Lung (tissue), 17 donors: ENCODE measurements at places on chromosomes 11 and 22.

DNA sequence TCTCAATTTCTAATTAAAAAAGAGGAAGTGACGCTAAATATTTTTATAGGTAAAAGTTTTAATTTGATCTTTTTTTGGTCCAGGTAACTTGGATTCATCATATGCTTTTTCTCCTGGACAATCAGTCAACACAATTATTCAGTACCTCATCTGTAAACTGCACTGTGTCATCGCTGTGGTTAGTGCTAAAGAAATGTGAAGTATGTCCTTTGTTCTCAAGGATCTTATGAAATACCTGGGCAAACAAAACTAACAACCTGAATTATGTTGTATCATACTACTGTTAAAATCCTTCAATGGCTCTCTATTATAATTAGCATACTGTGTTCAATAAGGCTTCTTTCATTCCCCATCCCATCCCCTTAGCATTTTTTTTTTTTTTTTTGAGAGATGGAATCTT is 19.9 kb upstream of the SCN3B start:
- no peaks in the 10 kb centered on the region for H3K4me1 ChIP-seq
- peaks cover 2% of the 10 kb centered on the region for H3K27me3 ChIP-seq
- no peak overlapping the region for H3K27ac ChIP-seq
- DNase-seq, result no peak
- H3K36me3 ChIP-seq, result no peaks in the 10 kb centered on the region

- no peaks in the 10 kb centered on the region for H3K36me3 ChIP-seq
- no peaks in the 10 kb centered on the region for H3K27me3 ChIP-seq
- H3K4me3 ChIP-seq, result no peak overlapping the region
- no peak for DNase-seq
- peaks cover 8% of the 10 kb centered on the region for H3K4me1 ChIP-seq
- H3K27ac ChIP-seq, result no peak overlapping the region
Observed at GRCh38 chr11:16013649-16014275, 342.6 kb downstream of the SOX6 start.

DNA sequence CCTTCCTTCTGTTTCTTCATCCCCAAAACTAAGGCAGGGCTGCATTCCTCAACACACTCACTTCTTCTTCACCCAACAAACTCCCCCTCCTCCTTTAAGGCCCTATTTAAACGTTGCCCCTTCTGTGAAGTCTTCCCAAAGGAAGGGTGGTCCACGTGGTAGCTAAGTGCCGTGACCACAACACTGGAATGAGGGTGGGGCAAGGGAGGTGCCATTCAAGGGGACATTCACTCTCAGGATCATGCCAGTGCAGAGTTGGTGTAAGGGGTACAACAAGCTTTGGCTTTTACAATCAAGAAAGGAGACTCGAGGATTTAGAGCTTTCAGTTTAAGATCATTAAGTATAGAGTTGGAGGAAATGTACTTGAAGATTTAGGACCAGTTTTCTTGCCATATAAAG is 8.0 kb upstream of the MS4A10 start:
- H3K27me3 ChIP-seq, result no peaks in the 10 kb centered on the region
- H3K4me1 ChIP-seq, result no peaks in the 10 kb centered on the region
- DNase-seq, result no peak
- no peak overlapping the region for H3K27ac ChIP-seq

- H3K36me3 ChIP-seq, result no peaks in the 10 kb centered on the region
- peak; percentile 10 for DNase-seq
- H3K27ac ChIP-seq, result no peak overlapping the region
Observed at GRCh38 chr11:17560281-17561110, 13.4 kb downstream of the OTOG start.

- peak overlapping the region; percentile 23 for H3K27ac ChIP-seq
- H3K27me3 ChIP-seq, result no peaks in the 10 kb centered on the region
- peaks cover 17% of the 10 kb centered on the region for H3K4me1 ChIP-seq
- DNase-seq, result peak; percentile 53
Observed at GRCh38 chr22:40107851-40108378, 69.8 kb upstream of the TNRC6B start.

- no peaks in the 10 kb centered on the region for H3K27me3 ChIP-seq
- H3K4me1 ChIP-seq, result peaks cover 3% of the 10 kb centered on the region
- no peak overlapping the region for H3K4me3 ChIP-seq
- DNase-seq, result no peak
- H3K36me3 ChIP-seq, result no peaks in the 10 kb centered on the region
Observed at GRCh38 chr11:43555816-43556611, 124.5 kb upstream of the HSD17B12 start.

GRCh38 chr11:1084561-1085439 is 10.1 kb downstream of the MUC2 start:
- no peaks in the 10 kb centered on the region for H3K4me1 ChIP-seq
- H3K27ac ChIP-seq, result no peak overlapping the region
- no peaks in the 10 kb centered on the region for H3K36me3 ChIP-seq
- no peak for DNase-seq
- H3K4me3 ChIP-seq, result no peak overlapping the region

- peaks cover 20% of the 10 kb centered on the region for H3K4me1 ChIP-seq
- DNase-seq, result no peak
- no peak overlapping the region for H3K27ac ChIP-seq
- H3K36me3 ChIP-seq, result no peaks in the 10 kb centered on the region
Observed at GRCh38 chr11:44775985-44776446, 49.3 kb downstream of the TSPAN18 start.

DNA sequence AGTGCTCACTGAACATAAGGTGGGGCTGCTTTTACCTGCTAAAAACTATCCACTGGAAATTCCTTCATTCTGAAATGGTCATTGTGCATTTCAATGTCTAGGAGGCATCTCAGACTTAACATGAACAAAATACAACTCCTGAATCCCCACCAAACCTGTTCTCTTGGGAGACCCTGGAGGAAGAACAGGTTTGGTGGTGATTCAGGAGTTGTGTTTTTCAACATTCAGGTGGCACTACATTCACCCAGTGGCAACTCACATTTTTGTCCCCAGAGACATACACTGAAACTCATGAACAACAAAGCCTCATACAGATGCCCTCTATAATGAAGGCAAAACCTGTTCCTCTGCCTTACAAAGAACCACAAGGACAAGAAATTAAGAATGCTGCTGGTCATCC is 64.3 kb upstream of the CYP2D6 start:
- peaks cover 8% of the 10 kb centered on the region for H3K4me1 ChIP-seq
- no peak overlapping the region for H3K27ac ChIP-seq
- no peaks in the 10 kb centered on the region for H3K27me3 ChIP-seq
- H3K4me3 ChIP-seq, result no peak overlapping the region
- peak; percentile 23 for DNase-seq
- no peaks in the 10 kb centered on the region for H3K36me3 ChIP-seq

DNA sequence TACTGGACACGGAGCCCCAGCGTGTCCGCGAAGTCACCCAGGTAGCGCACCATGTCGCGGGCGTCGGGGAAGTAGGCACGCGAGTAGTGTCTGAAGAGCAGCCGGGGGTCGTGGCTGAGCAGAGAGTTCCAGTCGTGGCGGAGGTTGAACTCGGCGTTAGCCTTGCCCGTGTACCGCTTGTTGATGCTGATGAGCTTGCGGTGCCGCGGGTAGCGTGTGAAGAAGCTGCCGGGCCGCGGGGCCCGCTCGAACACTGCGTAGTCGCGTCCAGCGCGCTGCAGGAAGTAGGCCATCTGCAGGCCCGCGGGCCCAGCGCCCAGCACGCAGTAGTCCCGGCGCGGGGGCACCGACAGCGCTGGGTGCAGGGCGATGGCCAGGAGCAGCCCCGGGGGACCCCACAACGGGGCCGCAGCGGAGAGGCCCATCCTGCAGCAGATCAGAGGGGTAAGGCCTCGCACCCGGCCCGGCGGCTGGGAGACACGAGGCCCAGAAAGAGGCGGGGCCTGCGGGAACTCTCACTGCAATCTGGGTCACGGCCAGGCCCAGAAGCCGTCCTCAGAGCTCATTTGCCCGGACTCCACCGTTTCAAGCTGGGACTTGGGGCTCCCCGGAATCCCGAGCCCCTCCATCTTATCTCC is 723 bp downstream of the FOXRED2 start:
- no peaks in the 10 kb centered on the region for H3K27me3 ChIP-seq
- peaks cover 5% of the 10 kb centered on the region for H3K4me1 ChIP-seq
- H3K4me3 ChIP-seq, result no peak overlapping the region
- H3K27ac ChIP-seq, result no peak overlapping the region
- peaks cover 11% of the 10 kb centered on the region for H3K36me3 ChIP-seq

DNA sequence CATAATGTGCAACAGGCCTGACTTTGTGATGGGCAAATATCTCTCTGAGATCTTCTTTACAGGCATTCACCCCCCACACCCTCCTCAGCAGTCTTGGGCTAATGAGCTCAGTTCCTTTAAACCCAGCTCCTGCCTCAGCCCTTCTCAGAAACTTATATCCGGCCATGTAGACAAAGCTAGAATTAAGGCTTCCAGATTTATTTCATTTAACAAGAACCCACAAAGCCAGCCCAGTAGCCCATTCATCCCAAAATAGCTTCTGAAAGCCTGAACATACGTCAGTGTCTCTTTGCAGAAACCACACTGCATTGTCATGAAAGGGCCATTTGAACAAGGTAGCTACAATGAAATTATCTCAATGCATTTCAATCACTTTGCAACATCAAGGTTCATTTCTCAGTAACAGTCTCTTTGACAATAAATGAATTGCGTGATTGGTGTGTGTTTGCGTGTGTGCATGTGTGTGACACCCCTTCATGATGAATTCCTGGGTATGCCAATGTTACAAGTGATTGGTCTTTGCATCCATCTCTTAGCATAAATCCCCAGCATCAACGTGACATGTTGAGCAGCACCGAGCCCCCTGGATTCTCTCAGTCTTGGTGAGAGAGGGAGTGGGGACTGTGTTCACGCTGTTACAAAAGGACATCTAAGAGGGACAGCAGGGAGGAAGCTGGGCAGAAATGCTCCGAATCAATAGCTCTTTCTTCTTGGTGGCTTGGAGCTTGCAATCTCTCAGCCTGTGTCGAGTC is 299.6 kb downstream of the KIRREL3 start:
- no peak overlapping the region for H3K4me3 ChIP-seq
- peaks cover 2% of the 10 kb centered on the region for H3K4me1 ChIP-seq
- H3K36me3 ChIP-seq, result no peaks in the 10 kb centered on the region
- DNase-seq, result no peak

DNA sequence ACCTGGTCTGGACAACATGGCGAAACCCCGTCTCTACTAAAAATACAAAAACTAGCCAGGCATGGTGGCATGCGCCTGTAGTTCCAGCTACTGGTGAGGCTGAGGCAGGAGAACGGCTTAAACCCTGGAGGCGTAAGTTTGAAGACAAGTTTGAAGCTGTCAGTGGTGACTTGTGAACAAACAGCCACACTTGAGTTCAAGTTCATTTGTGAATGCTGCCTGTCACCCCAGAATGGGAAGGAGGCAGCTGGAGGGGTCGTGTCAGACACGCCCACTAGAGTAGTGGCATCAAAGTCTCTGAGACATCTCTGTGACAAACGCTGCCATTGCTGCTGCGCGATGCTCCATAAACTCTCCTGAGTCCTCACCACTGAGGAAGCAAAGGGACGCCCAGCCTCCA is 74.2 kb downstream of the DGCR2 start:
- DNase-seq, result no peak
- H3K27ac ChIP-seq, result no peak overlapping the region
- H3K36me3 ChIP-seq, result peaks cover 55% of the 10 kb centered on the region
- H3K4me1 ChIP-seq, result no peaks in the 10 kb centered on the region
- no peaks in the 10 kb centered on the region for H3K27me3 ChIP-seq

- H3K4me3 ChIP-seq, result no peak overlapping the region
- no peak overlapping the region for H3K27ac ChIP-seq
- H3K36me3 ChIP-seq, result no peaks in the 10 kb centered on the region
- H3K27me3 ChIP-seq, result no peaks in the 10 kb centered on the region
- no peaks in the 10 kb centered on the region for H3K4me1 ChIP-seq
Observed at GRCh38 chr11:124884340-124884739, 13.3 kb downstream of the ROBO4 start.

- no peak overlapping the region for H3K27ac ChIP-seq
- H3K4me1 ChIP-seq, result no peaks in the 10 kb centered on the region
- H3K4me3 ChIP-seq, result no peak overlapping the region
- no peaks in the 10 kb centered on the region for H3K36me3 ChIP-seq
- no peak for DNase-seq
- no peaks in the 10 kb centered on the region for H3K27me3 ChIP-seq
Observed at GRCh38 chr11:134361661-134362060, 29.9 kb downstream of the GLB1L2 start.

DNA sequence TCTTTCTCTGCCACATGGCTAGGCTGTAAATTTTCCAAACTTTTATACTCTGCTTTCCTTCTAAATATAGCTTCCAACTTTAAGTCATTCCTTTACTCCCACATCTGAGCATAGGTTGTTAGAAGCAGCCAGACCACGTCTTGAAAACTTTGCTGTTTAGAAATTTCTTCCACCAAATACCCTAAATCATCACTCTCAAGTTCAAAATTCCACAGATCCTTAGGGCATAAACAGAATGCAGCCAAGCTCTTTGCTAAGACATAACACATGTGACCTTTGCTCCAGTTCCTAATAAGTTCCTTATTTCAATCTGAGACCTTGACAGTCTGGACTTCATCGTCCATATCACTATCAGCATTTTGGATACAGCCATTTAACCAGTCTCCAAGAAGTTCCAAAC is 749.9 kb downstream of the METTL15 start:
- H3K27me3 ChIP-seq, result no peaks in the 10 kb centered on the region
- H3K36me3 ChIP-seq, result no peaks in the 10 kb centered on the region
- no peak overlapping the region for H3K4me3 ChIP-seq
- DNase-seq, result no peak

GRCh38 chr11:122491509-122491908 is 164.0 kb upstream of the UBASH3B start:
- no peak overlapping the region for H3K27ac ChIP-seq
- peaks cover 11% of the 10 kb centered on the region for H3K4me1 ChIP-seq

- H3K4me1 ChIP-seq, result no peaks in the 10 kb centered on the region
- no peak for DNase-seq
- H3K36me3 ChIP-seq, result peaks cover 8% of the 10 kb centered on the region
- H3K27me3 ChIP-seq, result no peaks in the 10 kb centered on the region
- no peak overlapping the region for H3K4me3 ChIP-seq
Observed at GRCh38 chr11:47611348-47611794, 17.2 kb upstream of the C1QTNF4 start.

DNA sequence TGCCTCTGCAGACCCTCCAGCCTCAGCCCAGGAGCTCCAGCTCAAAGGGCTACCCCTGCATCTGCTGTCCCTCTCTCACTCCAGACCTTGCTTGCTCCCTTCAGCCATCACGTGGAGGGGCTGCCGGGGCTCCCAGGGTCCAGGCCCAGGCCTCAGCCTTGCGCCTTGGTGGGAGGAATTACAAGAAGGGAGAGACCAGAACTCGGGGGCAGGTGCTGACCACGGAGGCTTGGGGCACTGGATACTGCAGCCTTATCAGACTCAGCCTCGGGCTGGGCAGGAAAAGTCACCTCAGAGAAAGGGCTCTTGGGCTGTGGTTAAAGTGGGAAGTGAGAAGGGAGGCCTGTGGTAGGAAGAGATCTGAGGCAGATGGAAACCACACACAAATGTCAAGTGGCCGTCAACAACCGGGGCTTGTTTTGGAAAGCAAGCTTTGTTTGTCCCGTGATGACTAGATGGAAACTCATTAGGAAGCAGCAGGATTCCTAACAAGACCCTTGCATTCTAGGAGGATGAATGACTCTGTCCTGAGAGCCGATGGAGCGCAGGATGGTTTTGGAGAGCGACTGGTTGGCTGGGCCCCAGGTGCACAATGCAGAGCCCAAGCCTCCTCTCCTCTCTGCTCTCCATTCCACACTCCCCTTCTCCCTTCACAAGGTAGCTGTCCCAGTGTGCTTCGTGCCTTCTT is 1321.7 kb downstream of the TBC1D22A start:
- H3K4me1 ChIP-seq, result no peaks in the 10 kb centered on the region
- no peaks in the 10 kb centered on the region for H3K36me3 ChIP-seq
- H3K27ac ChIP-seq, result no peak overlapping the region
- H3K4me3 ChIP-seq, result no peak overlapping the region
- no peaks in the 10 kb centered on the region for H3K27me3 ChIP-seq

GRCh38 chr11:108931168-108931567 is 266.3 kb downstream of the DDX10 start:
- H3K36me3 ChIP-seq, result no peaks in the 10 kb centered on the region
- H3K4me1 ChIP-seq, result peaks cover 22% of the 10 kb centered on the region
- no peak for DNase-seq
- H3K4me3 ChIP-seq, result no peak overlapping the region
